ENCODE measurements at places on chromosomes 7 and 10.
A peak's percentile ranks its signal among the peaks of the same experiment; 100 is the strongest.

DNA sequence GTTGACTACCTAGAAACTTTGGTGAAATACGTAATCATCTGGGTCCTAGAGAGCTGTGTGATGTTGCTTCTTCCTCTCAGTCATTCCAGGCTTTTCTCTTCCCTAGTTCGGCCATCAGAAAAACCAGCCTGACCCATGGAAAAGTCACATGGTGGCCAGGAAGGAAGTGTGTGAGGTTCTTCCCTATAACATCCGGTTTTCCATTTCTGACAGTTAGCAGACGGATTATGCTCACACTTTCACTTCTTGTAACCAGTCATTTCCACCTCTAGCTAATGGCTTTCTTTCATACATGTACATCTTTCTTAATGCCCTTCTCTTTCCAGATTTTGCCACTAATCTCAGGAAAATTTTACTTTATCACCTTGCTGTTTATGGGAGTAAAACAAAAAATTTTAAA lies 110.0 kb upstream of the GLCCI1 start:
- no peak for DNase-seq

GRCh38 chr7:105345725-105346124 lies 43.0 kb downstream of the SRPK2 start:
- no peak for DNase-seq

DNA sequence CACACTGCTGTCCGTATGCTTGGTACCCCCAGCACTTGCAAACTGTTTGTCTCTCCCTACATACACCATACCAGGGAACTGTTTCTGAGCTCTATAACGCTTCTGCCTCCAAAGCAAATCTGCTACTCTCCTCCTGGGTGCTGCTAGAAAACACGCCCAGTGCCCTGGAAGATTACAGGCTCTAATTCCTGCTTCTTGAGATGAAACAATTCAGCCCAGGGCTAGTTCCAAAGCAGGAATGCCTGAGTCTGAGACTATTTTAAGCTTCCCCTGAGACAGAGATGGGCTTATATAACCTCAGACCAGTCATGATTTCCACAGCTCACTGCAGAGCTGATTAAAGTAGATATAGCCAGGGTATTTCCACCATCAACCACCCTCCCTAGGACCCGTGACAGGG lies 327.1 kb downstream of the GPR158 start:
- no peak for DNase-seq

- DNase-seq, result no peak
Measured at GRCh38 chr7:138491612-138492386, 31.7 kb downstream of the TRIM24 start.

GRCh38 chr10:93261961-93262610 lies 188.4 kb downstream of the CYP26A1 start:
- no peak for DNase-seq

DNA sequence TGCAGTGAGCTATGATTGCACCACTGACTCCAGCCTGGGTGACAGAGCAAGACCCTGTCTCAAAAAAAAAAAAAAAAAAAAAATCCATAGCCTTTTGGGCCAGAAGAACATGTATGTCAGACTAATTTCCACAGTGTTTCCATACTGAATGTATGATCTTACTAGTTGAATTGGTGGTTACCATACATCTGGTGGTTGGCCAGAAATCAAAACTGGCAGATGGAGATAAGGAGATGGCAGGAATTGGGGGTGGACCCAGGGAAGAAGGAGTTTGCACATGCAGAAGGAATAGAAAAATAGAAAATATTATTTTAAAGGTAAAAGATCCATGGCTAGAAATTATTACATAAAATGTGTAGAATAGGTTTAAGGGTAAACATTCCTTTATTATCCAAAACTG lies 3.7 kb upstream of the ATOH7 start:
- DNase-seq, result no peak

DNA sequence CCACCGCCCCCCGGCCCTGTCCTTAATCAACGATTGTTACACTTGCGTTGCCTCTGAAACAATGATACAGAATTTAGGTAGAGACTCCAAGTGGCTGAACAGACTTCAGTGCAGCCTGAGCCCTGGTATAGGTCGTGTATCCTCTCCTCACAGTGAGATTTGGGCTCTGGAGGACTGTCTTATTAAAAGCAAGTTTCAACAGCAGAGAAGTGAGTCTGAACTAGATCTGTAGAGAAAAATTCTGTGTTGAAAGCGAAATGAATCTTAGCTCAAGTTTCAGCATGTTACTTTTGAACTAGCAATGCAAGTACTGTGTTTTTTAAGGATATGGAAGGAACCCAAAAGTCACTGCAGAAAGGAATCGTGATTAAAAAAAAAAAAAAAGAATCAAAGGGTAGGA lies 103.1 kb downstream of the HOXA1 start:
- DNase-seq, result no peak

DNA sequence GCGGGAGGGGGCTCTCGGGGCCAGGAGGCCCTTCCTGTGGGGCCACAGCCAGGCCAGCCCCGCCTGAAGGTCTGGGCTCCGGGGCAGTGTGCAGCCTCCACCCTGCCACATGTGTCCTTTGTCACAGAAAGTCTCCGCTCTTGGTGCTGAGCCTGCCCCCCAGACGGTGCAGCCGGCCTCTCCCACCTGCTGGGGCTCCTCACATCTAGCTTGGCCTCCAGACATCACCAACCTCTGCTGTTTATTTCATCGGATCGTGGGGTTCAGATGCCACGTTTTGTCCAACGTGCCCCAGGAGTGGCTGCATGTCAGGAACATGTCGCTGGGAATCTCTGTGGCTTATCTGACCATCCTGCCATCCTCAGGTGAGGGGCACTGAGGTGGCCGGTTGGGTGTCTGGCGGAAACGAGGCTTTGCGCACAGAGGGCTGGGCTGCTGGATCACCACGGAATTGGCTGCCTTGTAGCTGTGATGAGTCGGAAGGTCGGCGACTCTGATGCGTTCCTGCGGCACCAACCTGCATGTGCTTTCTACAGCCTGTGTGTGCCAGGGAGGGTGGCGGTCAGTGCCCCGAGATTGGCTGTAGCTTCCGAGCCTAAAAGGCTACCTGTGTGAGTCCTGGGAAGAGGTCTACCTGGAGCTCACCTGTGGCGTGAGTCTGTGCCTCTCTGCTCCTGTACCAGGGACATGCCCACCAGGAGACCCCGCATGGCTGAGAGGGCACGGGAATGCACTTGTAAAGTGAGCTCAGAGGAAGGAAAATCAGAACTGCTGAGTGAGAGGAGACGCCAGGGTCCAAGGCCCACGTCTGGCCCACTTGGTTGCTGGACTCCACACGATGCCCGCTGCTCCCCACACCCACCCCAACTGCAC lies 316.4 kb downstream of the DNAJB6 start:
- DNase-seq, result no peak

- peak; percentile 55 for DNase-seq
Measured at GRCh38 chr7:130929896-130930659, 196.1 kb upstream of the KLF14 start.

DNA sequence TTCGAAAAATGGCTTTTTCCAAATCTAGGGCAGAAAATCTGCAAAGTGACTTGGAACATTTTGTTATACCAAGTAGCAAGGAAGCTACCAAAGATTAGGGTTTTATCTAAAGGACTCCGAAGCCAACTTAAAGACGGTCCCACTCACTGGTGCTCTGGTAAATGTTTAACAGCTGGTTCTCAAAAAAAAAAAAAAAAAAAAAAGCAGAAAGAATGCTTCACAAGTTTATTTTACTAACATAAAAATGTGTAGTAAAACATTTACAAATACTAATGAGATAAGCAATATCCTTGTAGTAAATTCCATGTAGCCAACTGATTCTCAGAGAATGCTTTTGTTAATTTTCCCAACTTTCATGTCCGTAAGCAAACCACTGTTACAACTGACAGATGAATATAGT lies 38.4 kb downstream of the TAF3 start:
- DNase-seq, result no peak

- no peak for DNase-seq
Measured at GRCh38 chr10:118817328-118818068, 62.7 kb upstream of the CACUL1 start.

GRCh38 chr7:1883031-1883761 lies 213.1 kb downstream of the ELFN1 start:
- no peak for DNase-seq

DNA sequence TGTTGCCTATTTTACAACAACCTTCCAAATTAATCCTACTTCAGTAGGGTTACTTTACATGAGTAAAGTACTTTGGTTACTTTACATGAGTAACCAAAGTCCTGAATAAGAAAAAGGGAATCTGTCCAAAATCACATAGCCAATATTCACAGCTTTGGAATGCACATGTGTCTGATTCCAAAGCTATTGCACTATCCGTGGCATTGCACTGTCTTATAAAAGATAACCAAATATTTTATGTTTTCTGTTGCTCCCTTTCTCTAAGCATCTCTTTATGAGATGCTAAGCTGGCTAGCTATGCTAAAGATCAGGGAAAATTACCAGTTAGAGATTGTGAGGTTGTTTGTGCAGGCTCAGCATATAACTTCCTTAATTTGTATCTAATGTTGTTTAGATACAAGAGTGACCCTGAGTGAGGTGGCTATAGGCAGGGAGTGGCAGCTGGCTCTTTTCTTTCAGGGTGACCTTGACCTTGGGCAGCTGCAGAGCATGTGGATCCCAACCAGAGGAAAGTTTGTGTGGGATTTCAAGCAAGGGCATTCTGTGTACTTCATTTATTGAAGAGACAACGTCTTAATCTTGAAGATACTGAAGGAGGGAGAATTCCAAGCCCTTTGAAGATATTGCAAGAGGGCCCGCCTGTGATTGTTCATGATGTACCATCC lies 366.1 kb upstream of the ANKRD30A start:
- no peak for DNase-seq

- no peak for DNase-seq
Measured at GRCh38 chr7:99036546-99037111, 107.3 kb downstream of the SMURF1 start.
